ENCODE measurements at places on chromosomes 6 and 20.

- DNase-seq = no peak
These were observed 32.3 kb downstream of the KCNQ5 start for GRCh38 chr6:72654071-72654621.

- no peak for DNase-seq
These were observed 29.3 kb upstream of the SLC23A2 start for GRCh38 chr20:5030348-5031205.

GRCh38 chr6:44367681-44368080 is 19.8 kb upstream of the CDC5L start:
- DNase-seq = peak; percentile 25

DNA sequence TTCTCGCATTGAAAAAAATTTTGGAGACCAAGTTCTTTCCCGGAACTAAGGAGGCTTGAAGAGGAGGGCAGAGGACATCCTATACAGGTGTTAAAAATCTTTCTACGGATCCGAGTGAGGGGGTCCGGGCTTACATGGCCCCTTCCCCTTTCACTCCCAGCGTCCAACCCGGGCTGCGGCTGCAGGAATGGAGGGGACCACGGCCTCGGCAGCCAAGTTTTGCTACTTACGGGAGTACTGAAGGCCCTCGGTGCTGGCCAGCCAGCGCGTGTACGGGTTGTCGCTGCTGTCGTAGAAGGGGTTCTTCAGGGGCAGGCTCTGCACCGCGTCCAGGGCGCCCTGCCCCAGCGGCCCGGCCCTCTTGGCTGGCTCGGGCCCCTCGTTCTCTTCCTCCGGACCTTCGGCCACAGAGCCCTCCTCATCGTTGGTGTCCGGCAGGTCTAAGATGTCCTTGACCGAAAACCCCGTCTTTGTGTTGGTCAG is 642 bp downstream of the NKX2-2 start:
- DNase-seq = no peak

GRCh38 chr6:99612551-99613408 is 6.1 kb downstream of the PRDM13 start:
- DNase-seq = no peak
